ENCODE measurements at places on chromosomes 11 and 22.

GRCh38 chr11:32184723-32185376, 94.0 kb downstream of the RCN1 start:
- DNase-seq: no peak

GRCh38 chr11:27107548-27107947, 66.9 kb downstream of the BBOX1 start:
- DNase-seq: no peak

DNA sequence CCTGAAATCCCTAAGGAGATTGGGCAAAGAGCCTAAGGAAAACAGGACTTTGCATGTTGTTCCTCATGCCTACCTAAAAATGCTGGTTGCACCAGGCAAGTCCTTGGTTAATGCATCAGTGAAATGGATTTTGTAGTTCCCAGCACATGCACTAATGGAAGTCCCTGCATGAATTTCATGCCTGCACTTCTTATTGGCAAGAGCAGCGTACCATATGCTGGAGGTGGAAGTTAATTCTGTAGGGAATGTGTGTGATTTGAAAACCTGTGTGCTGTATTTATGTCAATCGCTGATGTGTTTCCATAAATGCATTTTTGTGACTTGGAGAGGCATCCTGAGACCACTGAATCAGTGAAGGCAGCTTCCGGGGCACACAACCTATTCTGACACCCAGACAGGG, 140.3 kb upstream of the MTNR1B start:
- no peak for DNase-seq

- DNase-seq: no peak
These were observed 18.9 kb upstream of the MTCH2 start for GRCh38 chr11:47661245-47661644.

DNA sequence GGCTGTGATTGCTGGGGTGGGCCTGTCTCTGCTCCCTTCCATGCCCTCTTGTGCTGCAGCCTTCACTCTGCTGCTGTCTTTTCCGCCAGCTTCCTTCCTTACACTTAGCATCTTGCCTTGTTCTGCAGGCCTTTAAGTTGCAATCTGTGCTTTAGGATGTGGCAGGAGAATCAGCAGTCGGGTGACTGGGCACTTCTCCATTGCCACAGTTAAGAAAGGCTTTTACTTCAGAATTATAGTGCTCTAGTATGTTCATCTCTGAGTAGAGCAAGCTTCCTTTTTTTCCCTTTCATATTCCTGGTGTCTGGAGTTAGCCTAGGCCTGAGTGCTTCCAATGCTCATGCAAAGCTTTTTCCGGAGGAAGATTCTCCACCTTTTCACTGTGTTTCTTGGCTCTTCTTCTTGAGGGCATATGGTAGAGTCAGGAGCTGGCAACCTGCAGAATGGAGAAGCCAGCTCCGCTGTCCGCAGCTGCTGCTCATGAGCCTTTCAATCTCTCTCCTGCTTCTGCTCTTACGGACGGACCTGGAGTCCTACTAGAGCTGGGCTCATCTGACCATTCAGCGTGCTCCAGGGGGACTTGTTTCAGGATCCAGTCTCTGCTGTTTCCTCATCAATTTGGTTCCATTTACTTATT, 20.2 kb downstream of the PPP6R2 start:
- no peak for DNase-seq

DNA sequence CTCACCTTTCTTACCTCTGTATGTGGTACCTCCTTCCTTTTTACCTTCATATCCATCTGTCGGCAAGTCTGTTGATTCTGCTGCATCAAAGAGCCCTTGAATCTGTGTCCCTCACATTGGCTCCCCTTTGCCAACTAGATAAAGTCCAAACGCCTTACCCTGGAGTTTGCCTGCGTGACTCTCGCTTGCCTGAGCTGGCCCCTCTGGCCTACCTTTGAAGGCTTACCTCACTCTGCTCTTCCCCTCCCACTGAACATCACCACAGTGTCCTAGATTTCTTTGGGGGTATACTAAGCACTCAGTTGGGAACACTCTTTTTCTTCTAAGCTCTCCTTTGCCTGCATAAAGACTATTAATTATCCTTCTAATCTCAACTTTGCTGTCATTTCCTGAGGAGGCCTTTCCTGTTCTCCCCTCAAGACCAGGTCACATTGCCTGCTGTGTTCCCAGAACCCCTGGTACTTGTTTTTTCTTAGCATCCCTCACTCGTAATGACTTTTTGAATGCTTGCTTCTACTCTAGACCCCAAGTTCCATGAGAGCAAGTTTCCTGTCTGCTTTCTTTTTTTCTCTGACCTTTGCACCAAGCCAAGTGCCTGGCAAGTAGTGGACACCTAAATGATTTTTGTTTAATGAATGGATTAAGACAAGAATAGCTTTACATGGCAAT, 67.8 kb upstream of the ADORA2A start:
- DNase-seq: no peak
